Hypothalamus (tissue), 51 donors: ENCODE measurements at places on chromosomes 5 and 9.
A peak's percentile ranks its signal among the peaks of the same experiment; 100 is the strongest.

GRCh38 chr5:28400076-28400475 is 1361.7 kb upstream of the CDH9 start:
- DNase-seq = no peak

DNA sequence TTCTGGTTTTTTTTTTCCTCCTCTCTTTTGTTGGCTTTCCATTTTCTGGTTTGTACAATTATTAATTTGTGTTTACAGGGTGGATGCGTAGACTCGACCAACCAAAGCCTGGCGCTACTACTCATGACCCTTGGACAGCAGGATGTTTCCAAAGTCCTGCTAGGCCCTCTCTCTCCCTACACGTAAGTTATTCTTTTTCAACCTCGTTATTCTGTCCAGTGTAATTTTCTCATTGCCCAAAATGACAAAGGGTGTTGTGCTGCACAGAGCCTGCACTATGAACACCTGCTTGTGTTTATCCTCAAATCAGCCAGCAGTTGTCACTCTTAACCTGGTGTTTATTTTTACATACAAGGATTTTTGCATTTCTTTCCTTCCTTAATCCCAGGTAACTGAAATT is 56.6 kb downstream of the RCL1 start:
- no peak for DNase-seq

DNA sequence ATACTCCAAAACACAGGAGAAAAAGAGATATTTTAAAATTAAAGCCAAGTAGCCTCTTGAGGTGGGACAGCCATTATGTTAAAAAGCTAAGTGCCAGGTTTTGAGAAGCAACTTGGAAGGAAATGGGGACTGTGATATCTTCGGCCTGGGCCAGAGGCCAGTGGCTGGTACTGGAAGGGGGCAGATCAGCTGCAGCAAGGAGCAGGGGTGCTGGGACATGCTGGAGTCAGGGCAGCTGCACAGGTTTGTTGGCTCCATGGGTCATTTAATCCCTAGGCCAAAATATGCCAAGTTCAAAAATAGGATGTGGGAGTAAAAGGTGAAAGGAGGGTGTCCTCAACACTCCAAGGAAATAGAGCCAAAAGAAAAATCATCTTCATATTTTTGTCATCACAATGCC is 30.0 kb downstream of the ADRB2 start:
- no peak for DNase-seq

DNA sequence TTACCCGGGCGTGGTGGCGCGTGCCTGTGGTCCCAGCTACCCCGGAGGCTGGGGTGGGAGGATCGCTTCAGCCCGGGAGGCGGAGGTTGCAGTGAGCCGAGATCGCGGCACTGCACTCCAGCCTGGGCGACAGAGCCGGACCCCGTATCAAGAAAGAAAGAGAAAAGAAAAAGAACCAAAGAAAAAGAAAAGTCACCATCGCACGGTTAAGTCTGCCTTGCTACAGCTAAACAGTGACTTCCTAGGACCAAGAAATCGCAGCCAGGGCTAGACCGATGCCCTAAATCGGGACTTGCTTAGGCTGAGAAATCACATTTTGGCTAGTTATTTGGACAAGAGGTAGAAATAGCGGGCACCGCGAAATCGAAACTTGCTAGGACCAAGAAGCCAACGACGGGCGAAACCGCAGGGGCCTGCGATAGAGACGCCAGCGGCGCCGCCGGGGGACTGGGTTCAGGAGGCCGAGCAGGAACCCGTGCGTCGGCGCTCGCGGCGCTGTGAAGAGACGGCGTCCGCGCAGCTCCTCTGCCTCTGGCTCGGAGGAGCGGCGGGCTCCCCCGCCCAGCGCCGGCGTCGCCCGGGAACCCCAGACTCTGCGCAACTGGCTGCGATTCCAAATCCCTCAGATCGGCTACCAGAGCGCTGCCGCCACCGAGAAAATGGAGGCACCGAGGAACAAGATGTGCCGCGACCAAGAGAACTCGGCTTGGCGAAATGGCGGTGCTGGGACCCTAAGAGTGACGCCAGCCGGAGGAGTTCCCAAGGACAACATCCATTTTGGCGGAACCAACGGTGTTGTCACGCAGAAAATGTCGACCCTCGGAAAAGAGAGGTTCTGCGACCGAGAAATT is 26.1 kb upstream of the ANXA2R start:
- peak; percentile 79 for DNase-seq

DNA sequence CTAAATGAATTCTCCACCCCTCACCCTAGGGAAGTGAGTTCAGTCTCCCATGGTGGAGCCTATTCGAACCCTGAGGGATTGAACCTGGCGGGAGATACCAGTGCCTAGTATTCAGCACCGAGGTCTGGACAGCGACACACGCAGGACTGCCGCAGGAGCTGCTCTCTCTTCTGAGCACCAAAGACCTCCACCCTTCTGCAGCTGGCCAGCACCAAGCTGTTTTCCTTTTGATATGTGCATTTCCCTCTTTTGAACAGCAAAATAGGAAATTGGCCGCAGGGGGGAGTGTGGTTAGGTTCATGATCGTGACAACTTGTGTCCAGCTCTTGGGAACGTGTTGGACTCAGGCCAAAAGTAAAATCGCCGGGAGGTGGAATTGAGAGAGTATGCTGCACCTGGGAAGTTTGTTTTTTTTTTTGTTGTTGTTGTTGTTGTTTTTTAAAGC is 1.2 kb upstream of the PCSK1 start:
- DNase-seq = no peak

DNA sequence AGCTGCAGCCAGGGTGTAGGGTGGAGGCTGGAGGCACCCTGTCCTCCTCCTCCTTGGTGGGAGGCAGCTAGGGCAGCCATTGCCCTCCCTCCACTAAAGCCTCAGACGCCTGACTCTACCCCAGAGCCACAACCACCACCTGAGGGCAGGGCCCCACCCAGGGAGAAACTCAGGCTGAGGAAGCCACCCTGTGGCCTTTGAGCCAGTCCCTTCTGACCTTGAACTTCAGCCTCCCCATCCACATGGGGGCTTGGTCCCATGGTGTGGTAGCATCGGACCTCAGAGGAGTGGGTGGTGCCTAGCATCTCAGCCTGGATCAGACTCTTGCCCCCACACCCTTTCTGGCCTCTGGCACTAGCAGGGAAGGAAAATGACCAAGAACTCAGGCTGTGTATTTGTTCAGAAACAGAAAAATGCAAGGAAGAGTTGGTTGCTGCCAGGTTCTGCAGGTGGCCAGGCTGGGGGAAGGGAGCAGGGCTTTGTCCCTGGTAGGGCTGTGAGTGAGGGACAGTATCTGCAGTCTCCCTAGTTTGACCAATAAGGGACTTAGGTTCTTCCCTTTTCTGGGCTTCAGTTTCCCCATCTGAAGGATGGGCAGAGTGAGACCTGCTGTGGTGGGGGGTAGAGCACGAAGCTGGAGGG is 3.2 kb downstream of the DAB2IP start:
- DNase-seq = no peak

- no peak for DNase-seq
These were observed 31.7 kb downstream of the ADRB2 start for GRCh38 chr5:148858106-148858505.

DNA sequence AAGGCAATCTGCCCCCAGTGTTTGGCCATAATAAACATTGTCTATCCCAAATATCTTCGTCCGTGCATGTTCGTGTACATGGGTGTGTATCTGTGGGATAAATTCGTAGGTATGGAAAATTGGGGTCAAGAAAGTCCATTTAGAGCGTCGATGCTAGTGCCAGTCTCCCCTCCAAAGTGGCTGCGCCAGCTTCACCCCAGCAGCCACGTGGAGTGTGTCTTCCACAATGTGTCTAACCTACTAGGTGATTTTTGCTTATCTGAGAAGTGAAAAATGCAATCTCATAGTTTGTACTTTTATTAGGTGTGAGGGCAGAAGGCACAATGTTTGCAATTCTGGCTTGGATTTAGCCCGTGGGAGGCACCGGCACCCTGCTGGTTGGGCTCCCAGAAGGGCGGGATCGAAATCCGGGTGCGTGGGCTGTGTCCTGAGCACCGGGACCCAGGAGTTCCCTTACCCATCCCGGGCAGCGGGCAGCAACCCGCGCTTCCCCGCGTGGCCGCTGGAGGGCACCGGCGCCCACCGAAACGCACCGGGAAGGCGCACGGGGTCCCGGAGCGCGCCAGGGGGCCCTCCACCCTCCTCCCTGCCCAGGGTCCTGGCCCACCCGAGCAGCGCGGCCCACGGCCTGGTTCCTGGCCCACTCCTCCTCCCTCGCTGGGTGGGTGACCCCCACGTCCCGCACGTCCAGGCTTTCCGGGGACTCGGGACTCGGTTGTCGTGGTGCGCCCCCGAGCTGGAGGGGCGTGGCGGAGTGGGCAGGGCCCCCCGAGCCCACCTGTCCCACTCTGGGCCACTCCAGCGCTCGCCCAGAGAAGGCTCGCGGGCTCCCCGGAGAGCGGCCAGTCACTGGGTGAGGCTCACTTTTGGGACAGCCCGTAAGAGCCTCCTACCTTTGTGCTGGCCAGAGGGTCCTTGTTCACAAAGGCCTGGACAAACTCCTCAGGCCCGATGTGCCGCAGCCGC is 55.4 kb upstream of the RNF130 start:
- DNase-seq = no peak

DNA sequence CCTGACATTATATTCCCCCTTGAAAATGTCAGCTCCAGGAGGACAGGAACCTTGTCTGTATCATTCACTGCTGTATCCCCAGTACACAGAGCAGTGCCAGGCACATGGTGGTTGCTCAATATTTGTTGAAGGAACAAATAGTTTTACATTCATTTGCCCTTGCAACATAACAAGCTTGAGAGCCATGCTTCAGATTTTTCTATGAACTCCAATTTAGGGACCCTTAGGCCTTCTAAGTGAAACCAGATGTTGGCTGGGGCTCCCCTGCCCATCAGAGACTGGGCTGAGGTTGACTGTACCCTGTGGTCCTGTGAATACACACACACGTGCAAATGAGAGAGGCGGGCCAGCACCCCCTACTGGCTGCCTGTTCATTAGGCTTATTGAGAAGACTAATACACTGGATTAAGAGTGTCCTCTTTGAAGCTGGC is 214.9 kb upstream of the WWC1 start:
- DNase-seq = no peak
